Thyroid gland (tissue), 4 donors: ENCODE measurements at places on chromosomes 6 and 20. TPM values are rescaled to one million over a fixed set of nuclear protein-coding genes. Genes with fewer than 3 reads are reported as not detected.

Gene LTB
- not detected for total RNA-seq

DNA sequence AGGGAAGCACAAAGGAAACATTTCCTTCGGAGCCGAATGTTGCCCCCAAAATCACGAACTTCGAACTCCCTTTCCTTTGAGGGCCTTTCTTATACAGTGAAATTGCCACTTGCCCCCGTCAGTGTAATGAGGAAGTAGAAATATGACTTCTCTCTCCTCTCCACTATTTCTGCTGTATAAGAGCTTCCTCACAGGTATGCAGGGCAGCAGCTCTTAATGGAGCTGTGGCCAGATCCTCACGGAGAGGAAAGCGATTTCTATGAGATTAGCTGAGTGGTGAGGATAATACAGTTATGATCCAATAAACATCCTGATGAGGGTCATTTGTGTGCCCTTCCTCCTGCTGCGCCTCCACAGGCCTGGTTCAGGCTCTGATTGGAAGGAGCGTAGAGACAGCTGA lies 10.8 kb upstream of the CPNE5 start:
- H3K4me1 ChIP-seq = peaks cover 9% of the 10 kb centered on the region
- no peak overlapping the region for H3K27ac ChIP-seq
- DNase-seq = no peak
- no peaks in the 10 kb centered on the region for H3K36me3 ChIP-seq
- no peak overlapping the region for H3K4me3 ChIP-seq

DNA sequence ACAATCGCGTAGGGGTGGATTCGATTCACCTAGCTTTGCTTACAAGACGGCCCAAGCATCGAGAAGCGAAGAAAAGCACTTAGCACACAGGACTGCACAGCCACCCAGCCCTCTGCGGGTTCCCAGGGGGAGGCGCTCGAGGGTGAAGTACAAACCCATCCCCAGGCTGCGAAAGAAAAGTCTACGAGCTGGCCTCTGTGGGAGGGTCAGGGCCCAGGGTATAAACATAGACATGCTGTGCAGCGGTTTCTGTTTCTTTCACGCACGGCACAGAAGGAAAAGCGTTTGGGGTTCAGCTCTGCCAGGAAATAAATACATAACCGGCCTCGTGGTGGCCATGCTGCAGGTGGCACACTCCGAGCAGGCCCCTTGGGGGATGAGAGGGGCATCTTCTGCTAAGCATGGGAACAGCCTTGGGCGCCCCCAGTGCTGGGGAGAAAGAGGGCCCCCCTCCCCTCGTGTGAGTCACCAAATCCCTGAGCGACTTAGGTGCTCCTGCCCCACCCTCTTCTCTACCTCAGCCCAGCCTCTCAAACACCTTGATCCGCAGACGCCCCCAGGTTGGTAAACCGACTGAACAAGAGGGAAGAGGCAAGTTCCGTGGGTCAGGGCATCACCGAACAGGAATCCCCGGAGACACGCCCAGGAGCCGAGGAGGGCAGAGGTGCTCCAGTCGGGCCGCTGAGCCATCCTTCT lies 91.6 kb upstream of the RIPOR2 start:
- peak; percentile 51 for DNase-seq
- H3K36me3 ChIP-seq = no peaks in the 10 kb centered on the region
- H3K27ac ChIP-seq = peak overlapping the region; percentile 77
- no peaks in the 10 kb centered on the region for H3K27me3 ChIP-seq
- H3K4me3 ChIP-seq = no peak overlapping the region
- H3K4me1 ChIP-seq = peaks cover 19% of the 10 kb centered on the region

GRCh38 chr6:84390851-84391250 lies 163.4 kb upstream of the CEP162 start:
- no peak overlapping the region for H3K27ac ChIP-seq
- H3K4me1 ChIP-seq = no peaks in the 10 kb centered on the region

- no peaks in the 10 kb centered on the region for H3K27me3 ChIP-seq
- no peak for DNase-seq
- H3K4me1 ChIP-seq = no peaks in the 10 kb centered on the region
- no peak overlapping the region for H3K27ac ChIP-seq
These were observed 86.4 kb upstream of the TIAM2 start for GRCh38 chr6:154908723-154909122.

DNA sequence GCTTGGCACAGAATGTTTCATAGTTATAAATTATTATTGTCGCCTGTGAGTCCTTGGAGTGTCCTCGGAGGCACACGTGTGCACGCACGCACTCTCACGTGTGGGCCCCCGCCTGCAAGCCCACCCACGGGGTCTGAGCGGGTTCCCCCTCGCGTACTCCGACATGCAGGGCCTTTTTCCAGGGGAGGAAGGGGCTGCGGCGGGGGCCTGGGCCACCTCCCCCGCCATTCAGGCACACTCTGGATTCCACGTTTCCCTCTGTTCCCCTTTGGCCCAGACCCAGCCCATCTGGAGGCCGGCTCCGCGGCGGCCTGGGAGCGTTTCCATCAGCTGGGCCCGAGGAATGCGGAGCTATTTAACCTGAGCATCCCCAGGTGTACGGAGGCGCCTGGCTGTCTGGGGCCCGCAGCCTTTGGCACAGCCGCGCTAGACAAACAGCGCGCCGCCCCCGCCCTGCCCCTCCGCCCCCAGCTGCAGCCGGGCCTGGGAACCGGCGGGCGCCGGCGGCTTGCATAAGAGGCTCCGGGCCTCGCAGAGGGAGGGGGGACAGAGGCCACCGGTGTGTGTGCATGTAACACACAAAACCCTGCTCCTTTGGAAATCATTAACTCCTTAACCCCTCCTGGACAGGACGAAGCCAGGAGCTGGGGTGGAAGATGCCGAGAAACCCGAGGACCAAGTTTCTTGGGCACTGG lies 3.3 kb downstream of the ID1 start:
- no peaks in the 10 kb centered on the region for H3K27me3 ChIP-seq
- DNase-seq = peak; percentile 99
- H3K36me3 ChIP-seq = peaks cover 17% of the 10 kb centered on the region
- H3K4me3 ChIP-seq = no peak overlapping the region
- peaks cover 52% of the 10 kb centered on the region for H3K4me1 ChIP-seq
- peak overlapping the region; percentile 98 for H3K27ac ChIP-seq

- no peak overlapping the region for H3K4me3 ChIP-seq
- no peaks in the 10 kb centered on the region for H3K4me1 ChIP-seq
- H3K36me3 ChIP-seq = no peaks in the 10 kb centered on the region
- DNase-seq = no peak
- H3K27me3 ChIP-seq = no peaks in the 10 kb centered on the region
These were observed 27.0 kb upstream of the TBC1D7 start for GRCh38 chr6:13355043-13355945.

DNA sequence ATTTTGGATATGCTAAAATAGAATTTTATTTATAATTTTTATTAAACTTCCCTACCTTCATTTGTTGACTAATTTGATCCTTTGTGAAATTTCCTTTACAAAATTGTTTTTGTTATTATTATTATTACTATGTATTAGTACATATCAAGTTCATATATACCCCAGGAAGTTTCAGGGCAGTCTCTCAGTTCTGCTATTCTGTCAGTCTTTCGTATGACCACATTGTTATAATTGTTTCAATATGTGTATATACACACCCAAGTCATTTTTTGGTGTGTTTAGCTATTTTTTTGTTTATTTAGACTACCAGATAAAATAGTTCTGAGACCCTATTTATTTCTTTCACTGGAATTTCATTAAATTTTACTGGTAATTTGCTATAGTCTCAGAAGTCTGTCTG lies 72.1 kb downstream of the NKAIN2 start:
- H3K4me3 ChIP-seq = no peak overlapping the region
- H3K4me1 ChIP-seq = no peaks in the 10 kb centered on the region
- DNase-seq = no peak

Gene BPI
- total RNA-seq = 0.40 TPM

Gene NRSN2
- total RNA-seq = 56.7 TPM

DNA sequence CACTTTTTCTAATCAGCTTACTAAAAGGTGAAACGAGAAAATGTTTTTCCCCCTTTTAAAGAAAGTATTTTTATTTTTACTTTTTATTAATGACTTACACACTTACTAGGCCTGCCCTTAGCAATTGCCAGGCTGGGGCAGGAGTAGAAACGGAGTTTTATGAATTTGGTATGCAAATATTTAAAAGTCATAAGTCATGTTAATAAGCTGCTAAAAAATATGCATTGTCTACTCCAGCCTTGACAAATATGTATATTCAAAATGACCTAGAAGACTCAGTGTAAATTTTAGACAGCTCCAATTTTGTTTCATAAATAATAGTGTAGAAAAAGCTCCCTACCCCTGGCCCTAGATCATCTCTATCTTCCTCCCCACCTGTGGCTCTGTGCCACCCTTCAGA lies 17.5 kb upstream of the TGM6 start:
- no peaks in the 10 kb centered on the region for H3K27me3 ChIP-seq
- no peaks in the 10 kb centered on the region for H3K4me1 ChIP-seq
- no peak overlapping the region for H3K4me3 ChIP-seq
- DNase-seq = no peak

GRCh38 chr6:163926642-163927041 lies 512.1 kb downstream of the QKI start:
- H3K4me3 ChIP-seq = no peak overlapping the region
- H3K4me1 ChIP-seq = no peaks in the 10 kb centered on the region
- no peaks in the 10 kb centered on the region for H3K27me3 ChIP-seq
- DNase-seq = peak; percentile 7
- H3K27ac ChIP-seq = no peak overlapping the region

- H3K36me3 ChIP-seq = no peaks in the 10 kb centered on the region
- DNase-seq = peak; percentile 91
- no peaks in the 10 kb centered on the region for H3K27me3 ChIP-seq
These were observed 203.3 kb downstream of the ARID1B start for GRCh38 chr6:156980515-156980914.

Gene TMC2
- total RNA-seq = not detected

- H3K27ac ChIP-seq = no peak overlapping the region
- H3K36me3 ChIP-seq = no peaks in the 10 kb centered on the region
- no peak overlapping the region for H3K4me3 ChIP-seq
- DNase-seq = no peak
These were observed 28.2 kb upstream of the NOP56 start for GRCh38 chr20:2624190-2624589.

- peaks cover 13% of the 10 kb centered on the region for H3K36me3 ChIP-seq
- DNase-seq = no peak
- no peak overlapping the region for H3K4me3 ChIP-seq
- H3K27me3 ChIP-seq = no peaks in the 10 kb centered on the region
These were observed 9.8 kb downstream of the SLC4A11 start for GRCh38 chr20:3229158-3229557.

GRCh38 chr6:33075568-33076405 lies at the start of gene HLA-DPB1:
Gene HLA-DPB1 (plus strand): TSS chr6:33075990. CDS start chr6:33076042, 52 bp downstream.
- H3K36me3 ChIP-seq = no peaks in the 10 kb centered on the region
- peaks cover 7% of the 10 kb centered on the region for H3K4me1 ChIP-seq
- no peak for DNase-seq
- no peak within 1 kb of the TSS for H3K4me3 ChIP-seq

DNA sequence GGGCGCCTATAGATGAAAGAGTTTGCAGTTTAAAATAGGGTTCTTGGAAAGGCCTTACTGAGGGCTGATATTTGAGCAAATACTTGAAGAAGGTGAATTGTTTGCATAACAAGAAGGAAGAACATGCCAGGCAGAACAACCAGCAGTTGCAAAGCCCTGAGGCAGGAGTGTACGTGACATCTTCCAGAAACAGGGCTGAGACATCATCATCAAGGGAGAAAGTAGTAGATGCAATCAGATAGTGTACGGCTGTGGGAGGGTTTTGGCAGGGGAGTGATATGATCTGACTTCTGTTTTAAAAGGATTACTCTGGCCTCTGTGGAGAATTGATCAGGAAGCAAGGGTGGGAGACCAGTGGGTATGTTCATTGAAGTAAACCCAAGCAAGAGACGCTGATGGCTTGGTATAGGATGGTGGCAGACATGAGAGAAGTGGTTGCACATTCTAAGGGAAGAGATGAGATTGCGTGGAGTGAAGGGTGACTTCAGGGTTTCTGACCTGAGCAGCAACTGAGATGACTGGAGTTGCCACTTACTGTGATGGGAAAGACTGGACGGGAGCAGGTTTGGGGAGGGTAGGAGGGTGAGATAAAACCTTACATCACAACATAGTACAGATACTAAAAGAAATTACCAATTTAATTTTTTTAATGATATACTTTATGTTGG lies 28.8 kb downstream of the RIOK1 start:
- peaks cover 3% of the 10 kb centered on the region for H3K4me1 ChIP-seq
- no peak overlapping the region for H3K4me3 ChIP-seq
- DNase-seq = no peak
- peaks cover 36% of the 10 kb centered on the region for H3K36me3 ChIP-seq
- H3K27me3 ChIP-seq = no peaks in the 10 kb centered on the region

Gene ULBP2
- 0.78 TPM for total RNA-seq

DNA sequence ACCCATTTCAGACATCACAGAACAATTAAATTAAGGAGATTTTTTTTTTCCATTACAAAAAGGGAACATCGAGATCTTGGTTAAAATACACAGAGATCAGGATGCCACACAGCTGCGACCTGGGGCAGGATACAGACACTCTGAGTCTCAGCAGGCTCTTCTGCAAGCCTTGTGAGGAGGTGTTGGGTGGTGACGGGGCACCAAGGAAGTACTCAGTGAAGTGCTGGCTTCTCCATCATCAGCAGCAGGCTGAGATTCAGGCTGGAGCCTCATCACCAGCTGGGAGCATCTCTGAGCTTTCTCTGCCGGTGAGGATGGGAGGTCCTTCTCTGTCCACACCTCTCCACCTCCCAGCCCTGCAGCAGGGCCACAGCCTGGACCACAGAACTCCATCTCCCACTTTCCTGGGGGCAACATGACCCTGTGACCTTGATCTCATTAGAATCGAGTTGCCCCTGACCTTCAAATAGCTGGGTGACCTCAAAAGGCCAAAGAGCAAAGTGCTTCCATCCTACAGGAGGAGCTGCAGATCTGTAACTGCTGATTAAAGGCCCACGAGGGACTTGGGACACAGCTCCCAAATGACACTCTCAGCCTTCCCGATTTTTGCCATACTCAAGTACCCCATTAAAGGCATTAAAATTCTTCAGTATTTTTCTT lies 16.0 kb downstream of the PMEPA1 start:
- H3K4me3 ChIP-seq = no peak overlapping the region
- H3K36me3 ChIP-seq = no peaks in the 10 kb centered on the region
- H3K27me3 ChIP-seq = no peaks in the 10 kb centered on the region
- H3K27ac ChIP-seq = no peak overlapping the region
- no peak for DNase-seq
- H3K4me1 ChIP-seq = no peaks in the 10 kb centered on the region

Gene OPRM1
- total RNA-seq = not detected

DNA sequence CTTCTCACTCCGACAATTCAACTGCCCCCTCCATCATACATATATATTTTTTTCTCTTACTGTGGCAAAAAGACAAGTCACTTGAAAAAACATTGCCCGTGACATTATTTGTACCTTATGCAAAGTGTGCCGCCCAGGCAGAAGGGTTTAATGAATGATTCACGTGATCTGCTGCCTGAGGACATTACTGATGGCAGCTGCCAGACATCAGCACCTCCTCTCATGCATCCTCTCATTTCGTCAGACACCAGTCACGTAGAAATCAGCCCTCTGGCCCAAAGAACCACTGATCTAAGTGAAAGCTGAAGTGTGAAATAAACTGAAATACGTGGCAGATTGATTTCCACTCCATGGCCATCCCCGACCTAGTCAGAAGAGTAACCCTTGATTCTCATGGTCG lies 218.8 kb upstream of the PDE10A start:
- H3K27ac ChIP-seq = no peak overlapping the region
- no peak for DNase-seq
- peaks cover 4% of the 10 kb centered on the region for H3K4me1 ChIP-seq
- no peak overlapping the region for H3K4me3 ChIP-seq
- H3K36me3 ChIP-seq = no peaks in the 10 kb centered on the region

GRCh38 chr6:3001773-3002293 lies 2.1 kb downstream of the NQO2 start:
- H3K36me3 ChIP-seq = peaks cover 4% of the 10 kb centered on the region
- H3K4me1 ChIP-seq = peaks cover 12% of the 10 kb centered on the region
- H3K4me3 ChIP-seq = no peak overlapping the region
- DNase-seq = no peak

- H3K36me3 ChIP-seq = no peaks in the 10 kb centered on the region
- no peaks in the 10 kb centered on the region for H3K27me3 ChIP-seq
- no peak for DNase-seq
- no peak overlapping the region for H3K27ac ChIP-seq
- H3K4me1 ChIP-seq = no peaks in the 10 kb centered on the region
These were observed 5.7 kb downstream of the CCDC170 start for GRCh38 chr6:151499551-151499950.
